T-helper 2 cell (primary cell): ENCODE measurements at places on chromosomes 5 and 9.

DNA sequence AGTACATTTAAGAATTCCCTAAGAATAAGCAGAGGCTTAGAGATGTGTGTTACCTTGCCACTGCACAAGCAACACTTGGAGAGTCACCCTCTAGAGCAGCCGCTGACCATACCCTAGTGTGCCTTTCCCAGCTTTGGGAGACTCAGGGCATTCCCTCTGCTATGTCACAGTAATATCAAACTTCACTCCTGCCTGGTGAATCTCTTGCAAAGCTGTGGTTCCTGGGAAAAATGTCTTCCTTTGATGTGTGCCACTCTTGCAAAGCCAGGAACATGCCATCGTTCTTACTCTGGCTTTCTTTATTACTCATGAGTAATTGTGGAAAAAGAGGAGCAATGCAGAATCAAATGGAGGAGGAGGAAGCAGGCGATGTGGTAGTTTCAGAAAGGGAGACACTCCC, 173.2 kb downstream of the CCDC192 start:
- no peak for DNase-seq

- DNase-seq = no peak
Measured at GRCh38 chr5:179112469-179113142, 52.4 kb downstream of the ZNF354C start.

- DNase-seq = no peak
Measured at GRCh38 chr9:124527781-124528180, 20.6 kb upstream of the NR5A1 start.

- DNase-seq = no peak
Measured at GRCh38 chr9:79812099-79812498, 240.3 kb downstream of the TLE4 start.

GRCh38 chr9:35028341-35028740, 38.8 kb downstream of the DNAJB5 start:
- DNase-seq = no peak

DNA sequence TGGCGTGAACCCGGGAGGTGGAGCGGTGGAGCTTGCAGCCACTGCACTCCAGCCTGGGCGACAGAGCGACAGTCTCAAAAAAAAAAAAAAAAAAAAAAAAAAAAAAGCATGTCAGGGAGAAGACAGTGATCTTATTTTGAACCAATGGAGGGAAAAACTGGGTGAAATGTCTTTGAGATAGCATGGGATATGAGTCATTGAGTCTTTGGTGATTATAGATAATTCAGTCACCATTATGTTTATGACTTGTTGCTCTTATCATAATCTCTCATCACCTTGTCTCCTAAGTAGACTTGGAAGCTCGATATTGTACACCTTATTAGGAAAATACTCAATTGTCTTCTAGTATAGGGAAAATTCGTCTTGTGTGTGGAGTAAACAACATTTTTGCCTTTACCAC, 55.1 kb upstream of the KDM4C start:
- no peak for DNase-seq

- DNase-seq = no peak
Measured at GRCh38 chr9:113468716-113469448, 5.4 kb downstream of the RGS3 start.

- no peak for DNase-seq
Measured at GRCh38 chr9:5429873-5430564, 7.7 kb downstream of the PLGRKT start.

DNA sequence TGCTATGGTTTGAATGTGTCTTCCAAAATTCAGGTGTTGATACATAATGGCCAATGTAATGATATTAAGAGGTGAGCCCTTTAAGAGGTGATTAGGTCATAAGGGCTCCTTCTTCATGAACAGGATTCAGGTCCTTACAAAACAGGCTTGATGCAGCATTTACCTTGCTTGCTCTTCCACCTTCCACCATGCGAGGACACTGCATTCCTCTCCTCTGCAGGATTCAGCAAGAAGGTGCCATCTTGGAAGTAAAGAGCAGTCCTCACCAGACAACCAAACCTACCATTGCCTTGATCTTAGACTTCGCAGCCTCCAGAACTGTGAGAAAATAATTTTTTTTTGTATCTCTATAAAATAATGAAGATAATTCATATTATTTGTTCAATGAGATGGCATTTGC, 314.0 kb upstream of the SMARCA2 start:
- DNase-seq = no peak

DNA sequence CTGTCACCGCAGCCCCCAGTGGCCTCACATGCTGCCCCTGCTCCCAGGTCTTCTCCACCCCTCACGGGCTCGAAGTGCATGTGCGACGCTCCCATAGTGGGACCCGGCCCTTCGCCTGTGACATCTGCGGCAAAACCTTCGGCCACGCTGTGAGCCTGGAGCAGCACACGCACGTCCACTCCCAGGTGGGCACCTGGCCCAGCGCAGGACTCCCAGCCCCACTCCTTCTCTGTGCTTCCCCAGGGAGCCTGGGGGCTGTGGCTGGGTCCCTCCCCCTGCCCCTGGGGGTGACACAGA, 10.5 kb downstream of the GFI1B start:
- DNase-seq = no peak

DNA sequence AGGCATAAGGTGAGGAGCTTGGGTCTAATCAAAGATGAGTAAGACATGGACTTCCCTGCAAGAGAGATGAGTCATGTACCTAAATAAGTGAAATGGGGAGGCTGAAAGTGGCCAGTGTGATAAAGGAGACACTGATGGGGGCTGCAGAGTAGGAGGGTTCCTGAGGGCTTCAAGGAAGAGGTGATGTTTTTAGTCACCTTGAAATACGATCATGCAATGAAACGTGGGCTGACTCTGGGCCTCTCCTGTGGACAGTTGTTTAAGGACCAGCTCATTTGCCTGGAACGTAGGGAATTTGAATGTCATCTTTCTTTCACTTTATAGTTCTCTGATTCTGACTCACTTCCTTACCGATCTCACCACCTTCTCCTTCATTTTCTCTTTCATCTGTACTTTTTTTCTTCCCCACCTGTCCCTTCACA, 49.6 kb upstream of the CPLX2 start:
- DNase-seq = no peak

DNA sequence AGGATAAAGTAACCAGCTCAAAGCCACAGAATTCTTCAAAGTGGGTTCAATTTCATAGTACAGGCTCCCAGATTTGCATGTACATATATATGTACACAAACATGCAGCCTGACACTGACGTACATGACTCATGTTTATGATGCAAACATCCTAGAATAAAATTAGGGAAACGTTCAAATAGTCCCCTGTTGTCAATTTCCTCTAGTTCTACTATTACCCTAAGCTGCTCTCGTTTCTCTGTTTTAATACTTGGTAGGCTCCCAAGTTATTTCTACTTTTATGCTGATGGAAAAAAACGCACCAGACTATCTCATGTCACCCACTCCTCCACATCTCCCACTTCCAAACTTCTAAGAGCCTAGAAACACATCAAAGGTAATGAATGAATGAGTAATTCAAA, 229.7 kb downstream of the EPB41L4A start:
- DNase-seq = no peak

GRCh38 chr5:87081511-87082372, 185.9 kb upstream of the RASA1 start:
- DNase-seq = no peak

- DNase-seq = no peak
Measured at GRCh38 chr5:132179405-132179804, 48.2 kb downstream of the P4HA2 start.

- no peak for DNase-seq
Measured at GRCh38 chr5:94711785-94712184, 93.3 kb downstream of the SLF1 start.

DNA sequence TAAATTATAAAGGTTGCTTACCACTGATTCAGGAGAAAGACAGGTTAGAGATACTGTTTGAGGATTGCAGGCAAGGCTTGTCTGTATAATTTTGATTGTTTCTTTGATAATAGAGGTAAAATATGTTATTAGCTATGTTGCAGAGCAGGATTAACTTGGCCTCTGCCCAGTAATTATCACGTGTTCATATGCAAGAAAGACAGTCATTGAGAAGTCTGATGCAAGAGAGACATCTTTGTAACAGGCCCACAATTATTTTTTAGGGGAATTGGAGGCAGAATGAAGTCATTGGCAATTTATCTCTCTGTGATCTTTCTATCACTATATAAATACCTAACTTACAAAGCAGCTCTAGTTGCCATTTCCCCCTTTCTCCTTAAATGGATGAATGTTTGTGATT, 46.0 kb downstream of the SLC44A1 start:
- no peak for DNase-seq

- no peak for DNase-seq
Measured at GRCh38 chr5:69257577-69257976, 22.9 kb downstream of the CDK7 start.
